Activated CD4-positive, alpha-beta T cell treated with anti-CD3 and anti-CD28 coated beads, Interleukin-2, amount 50 U/mL, for 24 hours (primary cell): ENCODE measurements at places on chromosomes 4 and X.
A peak's percentile ranks its signal among the peaks of the same experiment; 100 is the strongest.

GRCh38 chrX:41300758-41301437 is 33.1 kb upstream of the DDX3X start:
- no peak for DNase-seq

DNA sequence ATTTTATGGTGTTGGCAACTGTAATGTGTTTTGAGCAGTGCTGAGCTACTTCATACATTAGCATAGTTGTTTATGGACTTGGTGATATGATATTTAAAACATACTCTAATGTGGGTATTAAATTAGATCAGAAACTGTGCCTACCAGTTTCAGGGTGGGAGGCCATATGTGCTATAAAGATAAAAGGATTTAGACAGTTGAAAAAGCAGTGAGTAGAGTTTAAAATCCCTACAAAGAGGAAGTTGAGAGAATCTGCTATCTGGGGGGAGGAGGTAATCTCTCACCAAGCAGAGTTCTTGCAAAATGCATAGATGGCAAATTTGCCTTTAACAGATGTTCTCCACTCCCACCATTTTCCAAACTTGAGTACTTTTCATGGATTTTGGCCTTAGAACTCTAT is 154.5 kb downstream of the SPOCK3 start:
- DNase-seq, result no peak

DNA sequence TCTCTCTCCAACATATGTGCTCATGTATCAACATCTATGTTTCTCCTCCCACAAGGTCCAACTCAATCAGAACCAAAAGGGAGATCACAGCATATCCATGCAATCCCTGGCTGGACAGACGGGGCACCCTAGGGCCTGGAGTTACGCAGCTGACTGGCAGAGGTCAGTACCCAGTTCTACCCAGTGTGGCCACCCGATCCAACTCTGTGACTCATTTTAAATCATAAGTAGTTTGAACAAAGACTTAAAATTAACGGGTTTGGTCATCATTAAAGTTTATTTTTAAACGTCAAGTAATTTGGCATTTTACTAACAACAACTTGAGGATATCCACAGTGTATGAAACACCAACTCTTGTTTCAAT is 59.5 kb downstream of the APBB2 start:
- DNase-seq, result no peak

DNA sequence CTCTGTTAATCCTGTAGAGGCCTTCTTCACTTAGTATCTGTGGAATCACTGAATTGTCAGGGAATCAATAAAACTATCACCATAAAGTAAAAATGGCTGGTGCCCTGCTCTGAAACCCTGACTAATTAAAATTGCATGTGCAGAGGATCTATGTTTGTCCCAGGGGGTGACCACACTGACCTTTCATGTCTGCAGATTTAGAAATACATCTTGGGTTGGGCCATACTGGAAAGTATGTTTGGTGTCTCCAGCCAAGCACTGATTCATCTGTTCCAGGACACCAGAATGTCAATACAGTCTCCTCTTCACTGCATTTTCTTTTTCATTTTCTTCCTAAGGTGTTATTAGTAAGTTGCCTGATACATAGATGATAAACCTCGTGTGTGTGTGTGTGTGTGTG is 490.9 kb upstream of the INTU start:
- no peak for DNase-seq

DNA sequence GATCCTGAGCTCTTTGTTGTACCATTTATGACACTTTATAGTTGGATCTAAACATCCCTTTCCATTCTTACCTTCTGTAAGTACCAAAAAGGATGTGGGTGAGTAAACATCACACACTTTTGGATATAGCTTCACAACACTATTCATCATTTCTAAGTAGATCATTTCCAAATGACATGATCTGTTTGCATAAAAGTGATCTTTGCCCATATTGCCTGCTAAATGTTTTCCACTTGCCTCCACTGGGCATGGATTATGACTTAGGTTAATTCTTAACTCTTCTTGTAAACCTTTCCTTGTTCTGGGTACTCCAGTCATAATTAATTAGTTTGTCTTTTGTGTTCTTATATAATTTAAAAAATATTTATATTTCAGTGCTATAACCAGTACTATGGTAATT is 244.9 kb upstream of the AGA start:
- no peak for DNase-seq

GRCh38 chr4:65918872-65919271 is 248.6 kb upstream of the EPHA5 start:
- no peak for DNase-seq

- DNase-seq, result no peak
Observed at GRCh38 chr4:127555106-127555505, 77.7 kb upstream of the INTU start.

GRCh38 chr4:7166237-7166636 is 26.1 kb upstream of the SORCS2 start:
- DNase-seq, result no peak

DNA sequence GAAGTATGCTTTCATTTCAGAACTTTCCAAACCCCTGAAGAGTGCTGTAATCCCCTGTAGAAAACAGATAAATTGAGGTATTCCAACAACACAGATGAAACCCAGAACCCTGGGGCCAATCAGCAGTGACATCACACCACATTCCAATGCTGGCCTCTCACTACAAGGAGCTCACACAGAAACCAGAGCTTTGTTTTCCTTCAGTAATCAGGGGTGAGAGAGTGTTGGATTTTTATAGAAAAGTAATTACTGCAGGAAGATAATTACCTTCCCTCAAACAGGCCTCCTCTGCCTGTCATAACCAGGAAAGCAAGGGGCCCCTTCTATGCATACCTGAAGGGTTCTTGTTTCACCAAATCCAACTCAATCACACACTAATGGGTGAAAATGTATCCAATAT is 246.2 kb downstream of the SCFD2 start:
- DNase-seq, result no peak

DNA sequence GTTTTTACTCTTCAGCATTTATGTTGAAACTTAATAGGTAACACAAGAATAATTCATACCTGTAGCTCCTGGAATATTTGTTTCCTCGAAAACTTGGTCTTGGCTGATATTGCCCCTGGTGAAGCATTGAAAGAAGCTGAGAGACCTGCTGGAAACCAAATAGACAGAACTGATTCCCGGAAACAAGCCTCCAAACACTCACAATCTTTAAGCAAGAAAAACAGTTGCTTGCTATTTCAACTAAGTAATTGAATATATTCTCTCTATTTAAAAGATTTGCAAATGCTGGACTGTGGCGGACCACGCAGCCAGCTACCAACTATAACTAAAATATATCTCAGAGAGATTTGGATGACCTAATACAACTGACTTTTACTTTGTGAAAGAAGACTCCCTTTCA is 3.6 kb downstream of the PCDH18 start:
- no peak for DNase-seq

DNA sequence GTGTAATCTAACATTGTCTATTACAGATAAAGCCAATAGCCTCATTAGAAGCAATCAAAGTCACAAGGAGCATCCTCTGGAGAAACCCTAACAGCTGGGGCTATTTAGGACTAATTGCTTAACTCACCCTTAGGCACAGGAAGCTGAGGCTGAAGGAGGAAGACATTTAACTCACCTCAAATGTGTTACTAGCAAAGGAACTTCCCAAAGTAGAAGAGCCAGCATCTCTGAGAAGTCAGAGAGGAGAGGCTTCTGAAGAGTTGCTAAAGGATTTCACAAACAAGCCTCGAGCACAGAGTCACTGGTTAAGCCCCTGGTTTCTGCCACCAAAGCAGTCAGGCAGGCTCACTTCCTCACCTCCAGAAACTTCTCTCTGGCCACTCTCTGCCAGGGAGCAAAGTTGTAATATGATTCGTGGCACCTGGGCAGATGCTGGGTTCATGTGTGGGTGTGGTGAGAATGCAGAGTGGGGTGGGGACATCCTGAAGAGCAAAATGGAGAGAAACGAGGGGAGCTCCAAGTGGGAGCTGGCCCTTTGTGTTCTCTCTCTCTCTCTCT is 201.3 kb downstream of the HS6ST2 start:
- no peak for DNase-seq

- no peak for DNase-seq
Observed at GRCh38 chr4:14726877-14727361, 275.4 kb upstream of the CPEB2 start.

GRCh38 chrX:39772057-39772832 is 325.5 kb downstream of the BCOR start:
- DNase-seq, result peak; percentile 65

DNA sequence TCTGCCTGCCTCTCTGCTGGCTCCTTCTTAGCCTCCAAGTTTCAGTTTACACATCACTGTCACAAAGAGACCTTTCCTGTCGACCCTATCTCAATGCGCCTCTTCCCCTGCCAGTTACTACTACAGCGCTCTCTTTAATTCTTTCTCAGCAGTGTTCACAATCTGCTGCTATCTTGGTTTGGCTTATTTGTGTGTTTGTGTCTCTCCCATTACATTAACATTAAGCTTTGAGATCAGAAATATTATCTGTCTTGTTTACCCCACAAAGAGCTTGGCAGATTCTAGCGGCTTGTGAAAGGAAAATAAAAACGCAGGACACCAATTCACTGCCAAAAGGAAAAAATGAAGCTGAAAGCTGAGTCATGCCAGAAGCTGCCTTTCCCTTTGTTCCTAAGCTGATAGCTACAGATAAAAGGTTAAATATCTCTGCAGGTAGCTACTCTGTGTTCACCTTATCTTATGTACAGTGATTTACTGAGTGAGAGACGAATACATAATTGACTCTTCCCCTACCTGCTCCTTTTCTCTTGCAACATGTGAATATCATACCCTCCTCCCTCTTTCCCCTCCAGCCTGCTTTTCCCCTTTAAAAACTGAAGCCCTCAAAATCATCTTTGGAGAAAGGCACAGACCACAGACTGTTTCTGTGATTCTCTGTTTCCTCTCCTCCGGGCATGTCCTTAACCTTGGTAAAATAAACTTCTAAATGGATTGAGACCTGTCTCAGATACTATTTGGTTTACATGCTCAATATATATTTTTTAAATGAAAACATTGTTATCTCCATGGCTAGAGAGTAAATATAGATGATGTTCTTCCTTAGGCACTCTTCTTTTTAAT is 19.3 kb upstream of the SLC9A7 start:
- DNase-seq, result no peak

DNA sequence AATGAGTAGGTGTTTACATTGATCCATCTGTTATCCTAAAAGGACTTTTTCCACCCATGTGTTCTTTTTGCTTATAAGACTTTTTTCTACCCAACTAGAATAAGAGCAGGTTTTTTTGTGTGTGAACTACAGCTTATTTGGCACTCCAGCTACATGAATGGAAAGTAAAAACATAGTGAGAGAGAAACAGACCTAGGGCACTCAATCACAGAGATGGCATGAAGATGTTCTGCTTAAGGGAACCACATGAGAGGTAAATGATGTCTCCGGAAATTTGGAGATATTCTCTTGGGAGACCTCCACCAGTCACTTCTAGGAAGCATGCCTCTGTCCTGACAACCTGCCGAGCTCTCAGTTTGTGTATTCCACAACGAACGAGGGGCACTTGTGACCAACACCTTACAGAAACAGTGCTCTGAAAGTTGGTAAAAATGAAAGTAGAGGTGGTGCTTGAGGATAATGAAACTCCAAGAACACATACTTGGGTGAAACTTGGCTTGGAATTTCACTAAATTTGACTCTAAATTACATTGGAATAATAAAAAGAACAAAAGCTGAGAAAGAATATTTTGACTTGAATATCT is 788.4 kb upstream of the GALNTL6 start:
- no peak for DNase-seq

DNA sequence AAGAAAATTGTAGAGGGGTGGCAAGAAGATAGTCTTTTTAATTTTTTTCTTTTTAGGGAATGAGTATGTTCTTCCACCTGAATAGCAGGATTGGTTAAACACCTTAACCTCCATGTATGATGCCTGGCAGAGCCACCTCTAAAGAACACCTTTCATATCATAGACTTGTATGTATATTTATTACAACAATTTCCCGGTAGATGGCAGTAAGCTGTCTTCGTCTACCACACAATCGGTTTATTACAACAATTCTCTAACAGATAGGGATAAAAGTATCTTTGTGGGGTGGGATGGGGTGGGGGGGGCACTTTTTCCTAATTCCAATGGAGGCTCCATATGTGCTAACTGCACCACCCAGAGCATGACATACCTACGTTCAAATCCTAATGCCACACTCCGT is 255.5 kb downstream of the LDB2 start:
- DNase-seq, result no peak

DNA sequence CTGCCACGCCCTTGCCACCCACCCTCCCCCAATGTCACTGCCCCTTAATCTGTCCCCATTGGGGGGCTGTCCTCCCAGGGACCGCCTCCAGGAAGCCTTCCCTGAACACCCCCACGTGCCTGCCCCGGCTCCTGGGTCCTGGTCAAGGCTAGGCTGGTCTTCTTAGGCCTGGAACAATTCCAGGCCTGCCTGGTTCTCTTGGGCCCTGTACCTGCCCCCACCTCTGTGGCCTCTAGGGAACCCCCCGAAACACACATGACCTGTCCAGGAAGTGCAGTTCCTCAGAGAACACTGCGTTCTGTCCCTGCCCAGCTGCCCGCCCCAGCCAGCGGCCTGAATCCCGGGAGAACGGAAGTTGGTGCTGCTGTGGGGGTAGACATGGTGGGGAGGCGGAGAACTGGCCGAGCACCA is 5.1 kb downstream of the MXD4 start:
- no peak for DNase-seq

DNA sequence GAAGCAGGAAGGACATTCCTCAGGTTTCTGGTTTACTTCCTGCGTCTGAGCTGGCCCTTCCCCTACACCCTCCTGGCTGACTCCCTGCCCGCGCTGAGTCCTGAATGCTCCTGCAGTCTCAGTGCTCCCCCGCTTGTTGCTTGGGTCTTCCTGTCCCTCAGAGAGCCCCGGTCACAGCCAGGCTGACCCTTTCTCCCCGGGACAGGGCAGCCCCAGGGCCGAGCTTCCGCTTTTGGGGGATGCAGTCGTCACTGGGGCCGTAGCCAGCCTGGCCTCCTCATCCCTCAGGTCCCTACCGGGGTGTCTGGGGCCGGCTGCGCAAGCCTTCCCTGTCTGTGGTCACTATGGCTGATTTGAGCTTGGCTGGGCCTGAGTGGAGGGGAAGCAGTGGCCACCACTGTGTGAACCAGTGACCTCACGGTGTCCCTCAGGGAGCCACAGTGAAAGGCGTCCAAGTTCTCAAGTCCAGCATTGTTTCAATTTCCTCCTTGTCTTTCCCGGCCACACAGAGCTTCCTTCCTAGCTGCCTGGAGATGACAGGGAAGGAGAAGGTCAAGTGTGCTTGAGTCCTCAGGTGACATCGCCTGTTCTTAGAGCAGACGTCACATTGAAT is 34.1 kb upstream of the ASMTL start:
- DNase-seq, result no peak

DNA sequence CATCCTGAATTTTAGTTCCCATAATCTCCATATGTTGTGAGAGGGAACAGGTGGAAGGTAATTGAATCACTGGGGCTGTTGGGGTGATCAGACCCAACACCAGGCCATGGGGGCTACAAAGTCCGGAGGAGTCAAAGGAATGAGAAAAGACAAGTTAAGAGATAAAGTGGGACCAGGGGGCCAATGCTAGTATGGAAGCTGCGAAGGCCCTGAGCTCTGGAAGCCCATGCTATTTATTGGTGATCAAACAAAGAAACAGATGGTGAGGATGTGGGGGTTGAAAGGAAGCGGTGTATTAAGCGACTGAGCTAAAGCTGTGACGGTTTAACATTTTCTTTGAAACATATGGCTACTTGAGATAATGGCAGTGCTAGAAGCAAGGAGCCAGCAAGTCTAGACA is 132.8 kb downstream of the PDGFC start:
- no peak for DNase-seq
